ENCODE measurements at places on chromosomes 5 and 9.

DNA sequence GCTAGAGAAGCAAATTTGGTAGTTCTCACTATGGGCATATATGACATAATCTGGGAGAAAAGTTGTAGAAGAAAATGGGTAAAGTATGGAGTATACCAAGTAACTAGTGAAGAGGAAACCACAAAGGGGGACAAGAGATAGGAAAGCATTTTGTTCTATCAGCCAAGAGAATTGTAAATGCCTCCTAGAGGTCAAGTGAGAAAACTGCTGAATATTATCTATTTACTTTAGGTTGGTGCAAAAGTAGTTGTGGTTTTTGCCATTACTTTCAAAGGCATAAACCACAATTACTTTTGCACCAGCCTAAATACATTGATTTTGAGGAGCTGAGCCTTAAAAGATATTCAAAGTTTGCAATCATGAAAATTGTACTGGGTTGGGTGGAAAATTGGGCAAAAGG, 126.7 kb upstream of the GRHPR start:
- DNase-seq = no peak

DNA sequence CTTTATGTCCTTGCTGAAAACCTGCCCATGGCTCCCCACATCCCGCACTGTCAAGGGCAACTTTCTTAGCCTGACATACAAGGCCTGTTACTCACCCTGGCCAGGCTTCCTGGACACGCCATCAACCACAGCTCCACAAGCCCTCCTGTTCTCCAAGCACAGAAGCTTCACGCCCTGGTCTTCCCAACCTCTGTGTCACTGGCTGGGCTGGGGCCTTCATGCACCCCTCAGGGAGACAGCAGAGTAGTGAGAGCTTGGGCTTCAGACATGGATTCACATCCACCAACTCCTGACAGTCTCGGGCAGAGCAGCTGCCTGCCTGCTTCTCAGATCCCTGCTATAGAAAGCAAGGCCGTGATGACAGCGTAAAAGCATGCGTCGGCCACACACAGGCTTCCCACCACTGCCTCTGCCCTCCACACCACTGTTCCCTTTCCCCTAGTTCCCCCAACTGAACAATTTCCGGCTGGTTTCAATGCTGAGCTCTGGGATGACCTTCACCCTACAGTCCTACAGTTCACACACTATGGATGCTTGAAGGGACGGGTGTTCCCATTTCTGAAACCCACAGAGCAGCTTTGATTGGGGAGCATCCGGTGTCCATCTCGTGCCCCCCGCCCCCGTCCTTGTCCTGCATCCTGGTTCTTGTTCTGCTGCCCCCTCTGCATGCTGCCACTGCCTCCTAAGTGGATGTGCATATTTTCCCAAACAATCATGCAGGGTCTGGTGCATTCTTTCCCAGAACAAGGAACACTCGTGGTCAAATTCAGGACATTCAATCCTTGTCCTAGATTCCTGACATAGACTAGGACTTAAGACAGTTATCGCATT, 33.4 kb upstream of the ADAMTS2 start:
- no peak for DNase-seq

GRCh38 chr9:126833710-126834345, 26.6 kb upstream of the ZBTB34 start:
- no peak for DNase-seq

GRCh38 chr9:136363106-136363948, at the start of gene DNLZ:
Gene DNLZ (minus strand): TSS chr9:136363744. CDS start chr9:136363714, 30 bp downstream.
- DNase-seq = peak; percentile 84

GRCh38 chr5:128636361-128636760, 98.3 kb upstream of the FBN2 start:
- no peak for DNase-seq

- DNase-seq = no peak
Measured at GRCh38 chr5:79229357-79230174, 6.4 kb upstream of the JMY start.

GRCh38 chr9:90287567-90288274, 354.9 kb downstream of the DIRAS2 start:
- DNase-seq = no peak

- no peak for DNase-seq
Measured at GRCh38 chr9:92974761-92975755, 27.7 kb downstream of the FGD3 start.

- no peak for DNase-seq
Measured at GRCh38 chr5:86070719-86071118, 547.0 kb upstream of the COX7C start.

GRCh38 chr9:126058011-126058531, 268.6 kb upstream of the MVB12B start:
- DNase-seq = no peak

GRCh38 chr5:107704681-107705401, 34.1 kb upstream of the EFNA5 start:
- DNase-seq = no peak

DNA sequence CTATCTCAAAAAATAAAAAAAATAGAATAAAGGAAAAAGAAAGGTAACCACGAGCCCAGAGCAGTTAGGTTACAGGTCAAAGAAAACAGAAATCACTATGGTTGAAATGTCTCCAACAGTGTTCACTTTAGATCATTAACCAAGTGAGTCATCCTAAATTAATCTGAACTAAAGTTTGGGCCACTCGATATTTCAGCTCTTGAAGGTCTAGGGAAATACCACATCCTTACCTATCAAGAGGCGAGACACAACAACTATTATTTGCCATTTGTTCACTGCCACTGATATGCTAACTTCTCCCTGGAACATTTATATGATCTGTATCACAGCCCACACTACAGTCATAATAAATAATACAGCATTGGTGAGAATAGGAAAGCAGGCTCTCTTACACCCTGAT, 111.3 kb upstream of the NR5A1 start:
- DNase-seq = no peak

GRCh38 chr5:122083535-122083934, 5.5 kb upstream of the LOX start:
- DNase-seq = no peak

DNA sequence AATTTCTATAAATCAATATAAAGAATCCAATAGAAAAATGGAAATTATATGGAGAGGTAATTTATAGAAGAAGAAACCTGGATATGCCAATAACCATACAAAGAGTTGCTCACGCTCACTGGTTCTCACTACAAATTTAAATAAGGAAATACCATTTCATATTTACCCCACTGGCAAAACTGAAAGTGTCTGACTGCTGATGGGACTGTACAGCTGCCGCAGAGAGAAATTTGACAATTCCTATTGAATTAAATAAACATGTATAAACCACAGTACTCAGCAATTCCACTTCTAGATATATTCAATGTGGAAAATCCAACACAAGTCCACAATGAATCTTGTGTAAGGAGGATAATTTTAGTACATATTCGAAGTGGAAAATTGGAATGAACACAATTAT, 830.4 kb upstream of the GRAMD2B start:
- DNase-seq = no peak

- DNase-seq = no peak
Measured at GRCh38 chr5:5318426-5319190, 103.9 kb upstream of the ICE1 start.
